Naive thymus-derived CD4-positive, alpha-beta T cell (primary cell): ENCODE measurements at places on chromosomes 2 and 18. TPM values are rescaled to one million over a fixed set of nuclear protein-coding genes. Genes with fewer than 3 reads are reported as not detected.

The SMC6 gene
- 7.9 TPM for total RNA-seq

The SPATA3 gene
- total RNA-seq: not detected in 2 replicates

- peak; percentile 6 for DNase-seq
These were observed 33.8 kb downstream of the SMC6 start for GRCh38 chr2:17719562-17720371.

DNA sequence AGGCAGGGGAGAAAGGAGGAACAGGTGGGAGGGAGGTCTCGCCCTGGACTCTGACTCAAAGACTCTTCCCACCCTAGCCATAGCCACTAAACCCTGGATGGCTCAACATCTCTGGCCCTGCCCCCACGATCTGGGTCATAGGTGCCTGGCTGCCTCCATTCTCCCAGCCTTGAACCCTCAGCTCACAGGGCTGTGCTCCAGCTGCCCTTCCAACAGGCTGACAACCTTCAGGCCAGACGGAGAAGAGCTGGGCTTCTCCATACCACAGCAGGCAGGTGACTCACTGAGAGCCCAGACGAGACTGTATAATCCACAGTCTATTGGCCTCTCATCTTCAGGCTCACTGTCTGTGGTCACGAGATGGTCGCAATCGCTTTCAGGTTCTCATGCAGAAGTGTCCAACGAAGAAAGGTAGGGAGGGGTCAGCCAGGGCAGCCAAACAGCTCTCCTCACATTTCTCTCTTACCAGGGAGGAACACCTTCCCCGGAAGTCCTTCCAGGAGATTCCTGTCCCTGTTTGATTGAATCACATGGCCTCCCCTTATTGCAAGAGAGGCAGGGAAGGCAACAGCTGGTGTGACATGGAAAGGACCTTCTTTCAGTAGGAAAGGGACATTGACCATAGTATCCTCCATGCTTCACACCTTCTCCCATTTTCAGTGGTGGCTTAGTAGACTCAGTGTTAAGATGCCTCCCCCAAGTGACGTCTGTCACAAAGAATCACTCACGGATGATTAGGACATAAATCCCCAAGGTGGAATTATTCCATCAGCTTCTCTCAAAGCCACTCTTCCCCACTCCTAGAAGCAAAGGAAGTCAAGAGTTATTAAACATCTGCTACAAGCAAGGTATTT is 100.1 kb downstream of the MRO start:
- no peak for DNase-seq

- peak; percentile 60 for DNase-seq
These were observed 250.5 kb downstream of the HDAC4 start for GRCh38 chr2:239150125-239151011.

DNA sequence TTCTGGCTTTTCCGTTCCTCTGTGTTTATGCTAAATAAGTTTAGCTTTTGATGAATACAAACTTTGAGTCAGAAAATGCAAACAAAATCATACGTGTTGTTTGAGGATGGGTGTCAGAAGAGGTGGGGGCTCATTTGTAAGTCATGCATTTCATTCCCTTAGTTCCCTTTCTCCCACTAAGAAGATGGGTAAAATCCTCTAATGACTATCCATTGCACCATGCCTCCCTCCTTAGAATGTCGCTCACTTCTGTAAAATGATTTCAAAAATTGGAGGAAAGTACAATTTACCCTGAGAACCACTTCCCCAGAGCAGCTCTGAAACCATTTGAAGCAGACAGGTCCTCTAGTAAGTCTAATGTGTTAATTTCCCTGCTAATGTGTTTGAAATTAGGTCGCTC is 629.6 kb upstream of the VRK2 start:
- no peak for DNase-seq

DNA sequence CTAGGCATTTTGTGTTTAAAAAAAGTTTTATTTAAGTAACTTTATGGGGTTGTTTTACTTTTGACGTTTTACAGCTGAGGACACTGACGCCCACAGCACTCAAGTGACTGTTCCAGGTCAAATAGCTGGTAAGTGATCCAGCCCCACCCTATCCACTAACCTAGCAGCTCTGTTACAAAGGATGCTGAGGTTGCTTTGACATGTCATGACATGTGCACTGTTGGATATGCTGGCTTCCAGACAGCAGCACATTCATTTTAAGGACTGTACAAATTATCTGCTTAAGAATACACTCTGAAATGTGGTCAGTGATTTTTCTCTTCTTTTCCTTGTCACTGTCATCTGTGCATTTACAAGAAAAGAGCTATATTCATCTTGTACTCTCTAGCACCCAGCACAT is 417.5 kb downstream of the ZEB2 start:
- DNase-seq: no peak

DNA sequence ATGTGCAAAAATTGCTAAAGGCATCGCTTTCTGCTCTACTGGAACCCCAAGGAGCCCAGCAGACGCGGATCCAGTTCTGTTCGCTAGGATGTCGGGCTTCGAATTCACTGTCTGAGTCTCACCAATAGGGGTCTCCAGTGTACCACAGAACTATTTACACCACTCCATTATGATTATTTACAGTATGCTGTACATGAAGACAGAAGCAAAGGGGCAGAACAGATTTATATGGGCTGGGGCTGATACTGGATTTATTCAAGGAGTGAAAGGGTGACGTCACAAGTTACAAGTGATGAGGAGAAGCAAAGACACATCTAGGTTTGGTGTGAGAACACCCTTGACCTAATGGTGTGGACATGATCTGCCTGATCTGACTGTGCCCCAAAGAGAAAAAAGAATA is 185.3 kb upstream of the ATP5MC3 start:
- DNase-seq: no peak

GRCh38 chr2:7639476-7639875 is 722.3 kb downstream of the RNF144A start:
- DNase-seq: no peak

- DNase-seq: no peak
These were observed 513.2 kb downstream of the RNF144A start for GRCh38 chr2:7430421-7430868.
